ENCODE measurements at places on chromosomes 4 and X.

- DNase-seq: no peak
These were observed 52.2 kb downstream of the AFAP1 start for GRCh38 chr4:7887436-7887835.

DNA sequence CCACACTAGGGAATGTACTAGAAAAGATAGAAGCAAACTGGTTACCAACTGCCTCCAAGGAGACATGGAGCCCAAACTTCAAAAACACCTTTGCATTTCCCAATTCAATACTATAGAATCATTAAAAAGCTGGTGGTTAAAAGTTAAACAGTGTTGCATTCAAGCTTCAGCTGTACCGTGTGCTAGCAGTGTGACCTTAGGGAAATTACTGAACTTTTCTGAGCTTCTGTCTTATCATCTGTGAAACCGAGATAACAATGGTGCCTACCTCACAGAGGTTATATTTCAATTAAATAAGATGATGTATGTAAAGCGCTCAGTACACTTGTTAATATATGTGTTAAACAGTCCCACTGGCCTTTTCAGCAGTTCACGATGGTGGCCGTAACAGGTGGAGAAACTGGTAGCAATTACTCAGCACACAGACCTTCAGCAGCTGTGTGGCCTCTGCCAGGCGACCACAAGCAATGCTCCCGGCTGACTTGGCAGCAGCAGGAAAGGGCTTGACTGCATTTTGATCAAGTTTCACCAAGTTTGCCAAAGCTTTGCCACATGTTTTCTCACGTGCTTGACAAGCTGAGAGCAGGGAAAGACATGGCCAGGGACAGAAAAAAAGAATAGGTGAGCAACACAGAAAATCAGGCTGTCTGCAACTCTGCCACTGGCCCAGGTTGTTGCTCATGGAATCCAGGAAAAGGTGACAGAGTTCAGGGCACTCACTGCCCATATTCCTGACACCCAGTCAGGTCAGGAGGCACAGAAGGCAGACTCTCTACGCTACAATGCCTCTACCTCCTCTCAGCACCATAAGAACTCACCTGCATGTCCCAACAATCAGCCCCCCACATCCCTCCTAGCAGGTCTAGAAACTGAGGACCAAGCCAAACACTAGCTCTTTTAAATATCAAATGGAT is 72.1 kb downstream of the PARM1 start:
- no peak for DNase-seq

GRCh38 chr4:120175272-120175671 is 108.6 kb upstream of the MAD2L1 start:
- DNase-seq: no peak

GRCh38 chr4:59120287-59120814 is 2010.2 kb upstream of the IGFBP7 start:
- DNase-seq: no peak

DNA sequence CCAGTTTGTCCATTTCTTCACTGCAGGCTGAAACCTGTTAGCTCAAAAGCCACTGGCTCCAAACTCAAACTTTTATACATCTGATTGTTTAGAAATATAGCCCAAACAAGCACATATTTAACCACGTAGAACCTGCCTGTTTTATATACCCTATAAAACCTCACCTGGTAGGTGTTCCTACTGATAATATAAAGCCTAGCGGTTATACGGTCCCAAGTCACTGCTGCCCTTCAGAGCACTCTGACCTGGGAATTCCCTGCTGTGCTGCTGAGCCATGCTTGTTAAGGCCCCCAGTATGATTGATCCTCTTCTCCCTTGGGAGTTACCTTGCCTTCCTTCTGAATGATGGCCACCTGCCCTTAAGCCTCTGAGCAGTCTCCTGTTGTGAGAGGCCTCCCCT is 432.8 kb upstream of the LCORL start:
- no peak for DNase-seq

- no peak for DNase-seq
These were observed 1.8 kb upstream of the RENBP start for GRCh38 chrX:153945956-153946943.
